ENCODE measurements at places on chromosomes 11 and 22. TPM values are rescaled to one million over a fixed set of nuclear protein-coding genes. Genes with fewer than 3 reads are reported as not detected.
A peak's percentile ranks its signal among the peaks of the same experiment; 100 is the strongest.

DNA sequence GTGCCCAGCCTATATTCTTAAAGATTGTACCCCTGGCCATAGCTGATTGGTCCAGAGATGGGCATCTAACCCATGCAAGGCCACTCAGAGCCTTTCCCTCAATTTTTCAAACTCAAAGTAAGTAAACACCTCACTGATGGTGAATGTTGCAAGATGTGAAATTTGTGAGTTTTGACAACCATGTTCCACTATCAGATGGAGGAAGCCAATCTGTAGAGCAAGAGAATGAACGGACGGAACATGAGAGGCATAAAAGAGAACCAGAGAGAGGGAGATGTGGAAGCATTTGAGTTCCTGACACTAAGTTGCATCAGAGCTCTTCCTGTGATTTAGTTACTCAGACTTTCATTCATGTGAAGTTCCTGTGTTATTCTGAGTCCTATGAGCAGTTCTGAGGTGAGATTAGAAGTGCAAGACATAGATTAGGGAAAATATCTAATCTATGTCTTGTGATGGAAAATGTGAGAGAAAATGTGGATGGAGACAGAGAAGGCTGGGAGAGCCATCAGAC is 73.3 kb downstream of the PRSS23 start:
- no peak for DNase-seq

DNA sequence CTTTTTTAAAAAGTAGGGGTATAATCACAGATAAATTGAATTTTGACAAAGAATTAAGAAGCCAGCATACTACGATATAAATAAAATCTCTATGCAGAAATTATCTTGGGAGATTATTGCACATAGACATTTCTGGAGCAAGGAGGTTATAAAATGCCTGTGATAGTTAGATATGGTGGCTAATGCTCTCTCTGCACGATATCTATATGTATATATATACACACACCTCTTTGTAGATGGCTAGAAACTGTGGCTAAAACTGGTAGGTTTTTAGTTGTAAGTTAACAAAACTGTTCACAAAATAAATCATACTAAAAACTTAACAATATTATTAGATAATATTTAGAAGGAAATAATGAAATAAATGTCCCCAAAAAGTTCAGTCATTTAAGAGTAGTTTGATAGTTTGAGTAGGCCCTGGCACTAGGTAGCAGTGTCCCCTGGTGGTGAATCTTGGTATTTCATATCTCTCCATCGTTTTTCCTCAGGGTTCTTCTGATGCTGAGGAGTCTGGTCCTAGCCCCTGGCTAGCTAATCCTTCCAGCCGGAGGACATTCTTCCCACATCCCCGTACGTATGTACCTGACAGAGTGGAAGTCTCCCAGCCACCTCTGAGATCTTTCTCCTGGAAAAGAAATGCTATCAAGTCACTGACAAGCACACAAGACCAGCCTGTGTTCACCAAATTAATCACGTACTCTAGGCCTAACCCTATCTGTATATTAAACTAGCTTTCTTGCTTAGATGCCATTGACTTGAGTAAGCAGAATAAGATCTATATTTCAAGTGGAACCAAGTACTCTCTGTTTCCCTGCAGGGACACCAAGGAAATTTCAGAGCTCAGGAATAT is 32.2 kb downstream of the ART5 start:
- peak; percentile 11 for DNase-seq

DNA sequence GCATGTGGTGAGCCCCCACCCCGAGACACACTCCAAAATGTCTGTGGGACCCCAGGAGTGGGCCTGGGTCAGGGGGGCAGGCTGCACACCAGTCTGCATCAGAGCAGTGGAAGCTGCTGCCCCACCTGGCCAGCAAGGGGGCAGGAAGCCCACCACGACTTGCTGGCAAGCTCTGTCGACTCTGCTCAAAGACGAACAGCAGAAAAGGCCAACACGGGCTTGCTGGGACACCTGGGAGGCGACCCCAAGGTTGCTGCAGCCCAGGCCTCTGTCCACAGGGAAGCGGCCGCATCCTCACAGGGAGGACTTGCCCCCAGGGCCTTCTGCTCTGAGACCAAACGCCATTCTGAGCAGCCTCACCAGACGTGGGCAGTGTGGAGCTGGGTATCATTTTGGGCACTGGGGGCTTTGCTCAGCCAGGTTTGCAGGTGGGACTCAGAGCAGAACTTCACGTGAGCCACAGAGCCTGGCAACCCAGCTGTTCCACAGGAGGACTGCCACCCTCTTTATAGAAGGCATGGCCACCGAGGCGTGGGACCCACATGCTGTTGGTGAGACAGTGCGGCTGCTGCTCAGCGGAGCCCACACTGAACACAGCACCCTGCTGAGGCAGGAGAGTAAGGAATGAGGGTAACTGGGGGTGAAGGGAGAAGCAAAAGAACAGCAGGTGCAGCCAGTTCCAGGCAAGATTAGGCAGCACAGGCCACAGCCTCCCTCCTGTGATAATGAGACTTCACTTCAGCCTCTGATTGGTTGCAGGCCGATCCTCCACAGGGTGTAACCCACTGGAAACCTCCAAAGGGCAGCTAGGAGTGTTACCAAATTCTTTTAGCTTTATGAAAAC is 11.0 kb downstream of the IL17REL start:
- DNase-seq = no peak

- DNase-seq = no peak
Observed at GRCh38 chr11:19631712-19632498, 80.7 kb upstream of the NAV2 start.

GRCh38 chr22:23401111-23401909 is 178.8 kb downstream of the IGLL1 start:
- no peak for DNase-seq

GRCh38 chr11:6390718-6391469 is 620 bp downstream of the SMPD1 start:
- DNase-seq = no peak

DNA sequence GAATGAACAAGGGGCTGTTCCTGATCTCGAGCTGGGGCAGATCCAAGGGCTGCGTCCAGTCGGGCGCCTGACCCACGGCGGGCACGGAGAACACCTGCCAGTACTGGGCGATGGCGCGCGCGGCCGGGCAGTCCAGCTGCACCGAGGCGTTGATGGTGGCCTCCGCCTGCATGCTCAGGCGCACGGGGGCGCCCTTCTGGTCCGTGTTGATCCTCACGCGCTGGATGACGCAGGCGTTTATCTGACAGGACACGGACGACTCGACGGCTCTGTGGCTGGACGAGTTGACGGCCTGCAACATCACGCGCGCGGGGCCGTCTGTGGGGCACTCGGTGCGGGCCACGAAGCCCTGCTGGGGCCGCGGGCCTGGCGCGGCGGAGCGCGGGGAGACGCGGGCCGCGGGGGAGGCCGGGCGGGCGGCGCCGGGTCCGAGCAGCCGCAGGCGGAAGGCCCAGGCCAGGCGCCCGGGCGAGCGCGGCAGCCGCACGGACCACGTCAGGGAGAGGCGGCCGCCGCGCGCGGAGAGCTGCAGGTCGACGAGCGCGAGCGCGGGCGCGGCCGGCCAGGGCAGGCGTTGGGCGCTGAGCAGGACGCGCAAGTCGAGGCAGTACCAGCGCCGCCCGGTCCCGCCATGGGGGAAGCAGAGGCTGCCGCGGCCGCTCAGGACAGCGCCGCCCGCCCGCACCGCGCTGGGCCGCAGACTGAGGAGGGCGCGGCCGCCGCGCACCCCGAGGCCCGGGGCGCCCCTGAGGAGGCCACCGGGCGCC is 511 bp downstream of the PKDREJ start:
- DNase-seq = peak; percentile 41

DNA sequence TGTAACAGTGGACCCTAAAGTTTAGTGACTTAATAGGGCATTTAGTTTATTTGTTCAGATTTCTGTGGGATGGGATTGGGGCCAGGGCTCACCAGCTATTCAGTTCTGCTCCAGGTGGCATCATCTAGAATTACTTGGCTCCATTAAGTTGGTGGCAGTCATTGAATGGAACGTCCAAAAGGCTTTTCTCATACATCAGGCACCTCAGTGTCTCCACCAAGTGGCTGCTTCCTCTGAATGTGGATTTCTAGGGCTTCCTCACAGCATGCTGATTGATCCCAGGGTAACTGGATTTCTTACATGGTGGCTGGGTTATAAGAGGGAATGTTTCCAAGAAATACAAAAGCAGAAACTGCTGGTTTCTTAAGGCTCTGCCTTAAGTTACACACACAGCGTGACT is 34.7 kb downstream of the USP47 start:
- DNase-seq = no peak

DNA sequence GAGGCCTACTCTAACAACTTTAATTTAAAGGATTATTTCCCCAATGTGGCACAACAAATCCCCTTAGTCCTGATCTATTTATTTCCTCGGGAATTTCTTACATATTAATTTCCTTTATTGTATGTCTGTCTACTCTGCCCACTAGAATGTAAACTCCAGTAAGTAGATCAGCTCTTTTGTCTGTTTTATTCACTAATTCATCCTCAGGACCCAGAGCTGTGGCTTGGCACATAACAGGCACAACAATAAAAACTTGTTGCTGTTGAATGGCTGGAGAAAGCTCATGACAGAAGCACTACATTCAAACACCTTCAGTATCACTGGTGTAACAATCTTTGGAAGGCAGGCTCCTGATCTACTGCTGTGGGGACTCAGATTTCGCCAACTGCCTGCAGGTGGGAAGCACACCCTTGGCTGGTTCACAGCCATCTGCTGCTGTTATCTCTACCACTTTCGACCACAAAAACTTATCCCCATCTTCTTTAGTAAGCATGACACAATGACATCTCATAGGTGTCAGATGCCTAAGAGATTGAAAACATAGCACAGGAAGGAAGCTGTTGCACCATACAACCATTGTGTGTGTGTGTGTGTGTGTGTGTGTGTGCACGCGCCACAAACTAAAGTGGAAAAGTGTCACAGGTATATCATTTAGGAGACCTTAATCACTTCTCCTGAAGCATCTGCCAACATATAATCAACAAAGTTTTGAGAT is 11.9 kb downstream of the HIRA start:
- peak; percentile 40 for DNase-seq

GRCh38 chr22:22710719-22711531 is 66.5 kb downstream of the GGTLC2 start:
- peak; percentile 68 for DNase-seq

- DNase-seq = no peak
Observed at GRCh38 chr22:37986371-37986770, 2.0 kb upstream of the SOX10 start.

GRCh38 chr11:47905358-47906059 is 57.4 kb upstream of the NUP160 start:
- DNase-seq = no peak

DNA sequence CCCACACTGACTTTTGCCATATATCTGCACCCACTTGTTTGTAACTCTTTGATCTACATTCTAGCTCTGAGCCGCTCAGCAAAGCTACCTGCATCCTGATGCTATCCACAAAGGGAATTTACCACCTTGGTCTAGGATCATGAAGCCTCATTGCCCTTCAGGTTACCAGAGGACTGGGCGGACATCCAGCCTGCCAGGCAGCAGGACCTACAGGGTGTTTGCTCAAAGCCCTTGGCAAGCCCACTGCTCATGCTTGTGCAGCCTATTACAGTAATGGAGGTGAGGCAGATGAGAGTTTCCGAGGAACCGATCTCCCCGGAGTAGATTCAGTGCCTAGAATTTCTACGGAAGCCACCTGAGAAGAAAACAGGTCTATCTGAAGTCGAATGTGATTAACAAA is 417.2 kb downstream of the OPCML start:
- DNase-seq = no peak

DNA sequence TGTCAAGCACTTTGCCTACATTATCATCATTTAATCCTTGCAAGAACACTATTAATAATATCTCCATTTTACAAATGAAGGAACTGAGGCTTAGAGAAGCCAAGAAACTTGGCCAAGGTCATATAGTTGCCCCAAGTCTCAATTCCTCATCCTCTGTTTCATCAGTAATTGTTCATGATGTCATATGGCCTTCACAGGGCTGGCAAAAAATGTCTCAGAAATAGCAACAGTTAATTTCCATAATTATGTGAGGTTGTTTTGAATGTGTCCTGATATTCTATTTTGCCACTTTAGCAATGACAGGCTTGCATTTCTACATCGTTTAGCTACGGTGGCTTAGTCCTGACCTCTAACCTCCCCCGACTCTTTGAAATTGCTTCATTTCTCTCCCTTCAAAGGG is 20.6 kb upstream of the TRIM44 start:
- DNase-seq = no peak

DNA sequence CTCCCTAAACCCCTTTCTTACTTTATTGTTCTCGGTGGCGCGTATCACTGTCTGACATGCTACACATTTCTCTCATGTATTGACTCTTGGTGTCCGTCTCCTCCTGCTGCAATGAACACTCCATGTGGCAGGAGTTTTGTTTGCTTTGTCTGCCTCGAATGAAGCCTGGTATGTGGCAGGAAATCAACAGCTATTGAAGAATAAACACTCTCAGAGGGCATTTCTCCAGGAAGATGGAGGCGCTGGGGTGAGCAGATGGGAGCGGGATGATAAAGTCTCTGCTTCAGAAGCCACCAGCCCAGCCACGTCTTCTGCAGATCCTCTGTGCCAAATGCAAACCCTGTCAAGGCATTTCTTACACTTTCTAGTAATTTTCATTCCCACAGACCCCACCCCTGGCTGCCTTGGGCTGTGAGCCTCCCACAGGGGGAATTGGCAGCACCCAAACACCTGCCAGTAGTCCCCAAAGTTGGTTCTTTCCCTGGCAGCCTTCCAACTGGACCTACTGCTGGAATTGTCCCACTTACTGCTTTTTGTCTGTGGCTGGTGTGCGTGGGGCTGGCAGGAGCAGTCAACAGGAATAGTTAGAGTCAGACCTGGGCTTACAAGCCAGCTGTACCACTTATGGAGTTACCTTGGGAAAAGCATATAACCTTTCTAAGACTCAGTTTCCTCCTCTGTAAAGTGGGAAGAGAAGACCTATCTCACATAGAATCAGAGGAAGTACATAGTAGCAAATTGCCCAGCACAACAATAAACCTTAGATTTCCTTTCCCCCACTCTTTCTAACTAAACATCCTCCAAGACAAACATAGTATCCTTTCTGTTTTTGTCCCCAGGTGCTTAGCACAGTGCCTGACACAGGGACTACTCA is 13.3 kb upstream of the IL10RA start:
- DNase-seq = no peak

- DNase-seq = no peak
Observed at GRCh38 chr11:77189588-77190210, 61.7 kb downstream of the MYO7A start.

- no peak for DNase-seq
Observed at GRCh38 chr11:94734563-94735275, 33.4 kb upstream of the AMOTL1 start.

The ARFGAP3 gene
- total RNA-seq = 27.2 TPM

The DEUP1 gene
- not detected for total RNA-seq

The HBG2 gene
- total RNA-seq = not detected

The KREMEN1 gene
- 0.29 TPM for total RNA-seq

The NCAM1 gene
- 0.16 TPM for total RNA-seq

The MAPK11 gene
- 3.2 TPM for total RNA-seq

The YPEL4 gene
- total RNA-seq = 0.56 TPM

The EFCAB6 gene
- total RNA-seq = 0.37 TPM

The SLC17A6 gene
- not detected for total RNA-seq

The ZNRF3 gene
- total RNA-seq = 2.2 TPM

The ADORA2A gene
- 45.2 TPM for total RNA-seq

Data from activated naive CD8-positive, alpha-beta T cell treated with anti-CD3 and anti-CD28 coated beads for 36 hours (primary cell).